ENCODE measurements at places on chromosomes 2 and 18.
A peak's percentile ranks its signal among the peaks of the same experiment; 100 is the strongest.

DNA sequence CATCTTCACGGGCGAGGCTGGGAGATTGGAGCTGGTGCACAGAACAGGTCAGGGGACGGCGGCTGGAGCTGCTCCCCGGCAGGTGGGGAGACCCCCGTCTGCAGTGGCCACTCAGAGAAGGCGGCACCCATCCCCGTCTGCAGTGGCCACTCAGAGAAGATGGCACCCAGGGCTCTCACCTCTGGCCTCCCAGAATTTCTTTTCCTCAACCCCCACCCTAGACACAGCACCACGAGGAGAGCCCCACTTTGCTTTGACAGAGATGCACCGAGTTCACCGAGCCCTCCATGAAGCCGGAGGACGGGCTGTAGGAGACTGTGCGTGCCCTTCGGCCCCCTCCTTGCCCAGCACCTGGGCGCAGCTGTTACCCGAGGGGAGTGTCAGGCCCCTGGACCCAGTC is 201.6 kb upstream of the SALL3 start:
- no peak for DNase-seq

DNA sequence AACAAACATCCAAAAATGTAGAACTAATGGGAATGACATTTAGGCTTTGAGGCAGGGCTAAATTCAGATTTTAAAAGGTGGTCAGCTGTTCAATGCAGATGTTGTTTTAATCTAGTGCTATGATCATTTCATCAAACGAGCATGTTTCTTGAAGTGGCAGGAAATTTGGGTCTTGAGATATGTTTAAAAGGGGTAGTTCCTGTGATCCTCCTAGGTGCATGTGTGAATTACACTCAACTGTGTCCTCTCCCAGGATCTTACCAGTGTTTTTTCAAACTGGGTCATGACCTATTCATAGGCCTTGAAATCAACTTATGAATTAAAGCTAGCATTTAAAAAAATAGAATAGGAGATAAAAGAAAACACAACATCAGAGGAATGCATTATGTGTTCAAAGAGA is 57.4 kb upstream of the ACMSD start:
- DNase-seq, result no peak

GRCh38 chr2:30259827-30260679 is 28.7 kb downstream of the LBH start:
- DNase-seq, result no peak

DNA sequence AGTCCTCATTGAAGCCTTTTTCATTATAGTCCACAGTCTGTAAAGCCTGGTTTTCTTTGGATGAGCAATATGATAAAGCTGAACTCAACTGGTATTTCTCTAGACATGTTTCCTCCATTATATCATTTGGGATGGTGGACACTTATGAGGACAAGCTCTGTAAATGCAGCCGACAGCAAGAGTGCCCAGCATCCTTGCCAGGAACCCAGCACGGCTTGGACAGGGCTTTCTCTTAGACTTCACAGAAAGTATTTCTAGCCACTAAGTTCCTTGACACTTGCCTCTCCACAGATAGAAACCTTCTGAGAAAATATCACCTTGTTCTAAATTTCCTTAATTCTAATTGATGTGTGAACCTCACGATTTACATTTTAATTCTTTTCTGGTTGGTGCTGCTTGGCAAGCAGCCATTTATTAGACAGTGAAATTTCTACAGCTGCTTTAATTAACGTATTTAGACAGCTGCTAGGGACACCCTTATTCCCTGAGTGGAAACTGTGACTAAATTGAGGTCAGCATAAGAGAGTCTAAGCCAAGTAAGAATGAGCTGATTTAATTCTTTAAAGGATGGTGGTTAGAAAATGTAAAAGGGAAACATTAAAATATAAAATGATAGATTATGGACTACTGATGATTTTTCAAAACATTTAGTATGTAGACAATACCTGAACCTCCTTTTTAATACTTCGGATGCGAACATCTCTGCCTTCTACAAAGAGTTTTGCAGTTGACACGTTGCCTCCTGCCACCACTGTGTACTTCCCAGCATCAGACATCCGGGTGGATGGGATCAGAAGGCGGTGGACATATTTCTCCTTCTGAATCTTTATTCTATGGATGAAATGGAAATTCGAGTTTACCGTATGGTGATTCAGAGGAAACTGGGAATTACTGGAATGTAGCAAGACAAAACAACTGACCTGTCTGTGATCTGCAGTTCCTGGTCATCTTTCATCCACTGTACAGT is 39.8 kb downstream of the TTN start:
- DNase-seq, result no peak

DNA sequence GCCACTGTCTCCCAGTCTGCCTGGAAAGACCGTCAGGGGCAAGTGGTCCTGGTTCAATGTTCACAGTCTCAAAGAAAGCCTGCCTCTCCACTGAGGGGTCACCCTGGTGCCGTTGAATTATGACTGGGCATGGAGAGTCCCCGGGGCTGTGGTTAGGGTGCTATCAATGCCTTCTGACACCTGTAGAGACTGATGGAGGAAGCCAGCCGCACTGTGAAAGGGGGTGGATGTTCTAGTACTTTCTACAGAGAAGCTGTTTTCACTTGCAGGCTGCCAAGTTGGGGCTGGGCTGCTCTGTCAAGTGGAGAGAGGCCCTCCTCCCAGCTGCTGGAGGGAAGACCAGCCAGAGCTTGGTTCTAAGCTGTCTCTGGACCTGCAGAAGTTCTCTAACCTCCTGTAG is 80.5 kb downstream of the BCL2L11 start:
- no peak for DNase-seq

DNA sequence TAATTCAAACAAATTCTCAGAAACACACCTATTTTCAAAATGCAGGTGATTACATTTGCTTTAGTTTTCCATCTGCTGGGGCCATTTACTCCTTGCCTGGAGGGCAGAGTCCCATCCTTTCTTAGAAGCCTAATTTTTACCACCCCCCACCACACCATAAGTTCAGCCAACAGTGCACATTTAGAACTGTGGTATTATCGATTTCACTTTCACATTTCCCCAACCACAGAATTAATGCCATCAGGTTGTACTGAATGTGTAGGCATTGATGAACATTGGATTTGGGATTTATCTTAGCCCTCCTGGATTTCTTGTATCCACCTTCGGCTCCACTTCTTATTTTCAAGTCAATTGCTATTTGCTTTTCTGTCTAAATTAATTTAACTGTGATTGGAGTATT is 4.5 kb downstream of the SCYGR3 start:
- DNase-seq, result no peak

DNA sequence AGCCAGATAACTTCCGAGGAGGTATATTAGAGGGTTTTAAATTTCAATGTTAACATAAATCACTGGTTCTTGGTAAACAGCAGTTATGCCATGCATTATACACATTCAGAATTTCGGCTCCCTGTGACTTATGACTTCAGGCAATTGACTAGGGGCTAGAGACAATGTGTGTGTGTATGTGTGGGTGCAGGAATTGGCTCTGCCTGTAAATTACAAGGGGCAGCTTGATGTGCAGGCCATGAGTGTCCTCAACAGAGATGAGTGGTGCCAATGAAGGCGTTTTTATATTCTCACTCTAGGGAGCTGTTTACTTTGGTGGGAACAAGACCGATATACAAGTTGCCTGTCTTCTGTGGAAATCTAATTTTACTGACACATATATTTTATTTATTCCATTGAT is 161.6 kb downstream of the CSRNP3 start:
- no peak for DNase-seq

- DNase-seq, result no peak
Observed at GRCh38 chr2:226803410-226803809, 3.8 kb upstream of the IRS1 start.

- peak; percentile 23 for DNase-seq
Observed at GRCh38 chr18:35324926-35325655, 19.1 kb downstream of the ZNF24 start.

DNA sequence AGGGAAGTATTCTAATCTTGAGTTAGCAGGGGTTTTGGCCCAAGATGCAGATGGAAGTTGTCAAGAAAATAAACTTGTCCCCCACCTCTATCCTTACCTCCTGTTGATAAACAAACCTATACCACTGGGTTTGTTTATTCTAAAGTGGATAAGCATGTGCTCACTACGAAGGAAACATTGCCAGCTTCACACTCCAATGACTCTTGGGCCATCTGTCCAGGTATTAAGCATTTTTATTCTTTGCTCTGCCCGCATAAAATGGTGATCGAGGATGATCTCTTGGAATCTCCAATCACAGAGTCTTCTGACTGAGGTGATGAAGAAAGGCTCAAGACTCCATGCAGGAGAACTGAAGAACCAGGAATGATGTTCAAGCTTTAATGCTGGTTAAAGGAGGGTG is 1908.4 kb upstream of the PIK3C3 start:
- DNase-seq, result no peak

GRCh38 chr2:124988794-124989193 is 963.7 kb downstream of the CNTNAP5 start:
- DNase-seq, result no peak

DNA sequence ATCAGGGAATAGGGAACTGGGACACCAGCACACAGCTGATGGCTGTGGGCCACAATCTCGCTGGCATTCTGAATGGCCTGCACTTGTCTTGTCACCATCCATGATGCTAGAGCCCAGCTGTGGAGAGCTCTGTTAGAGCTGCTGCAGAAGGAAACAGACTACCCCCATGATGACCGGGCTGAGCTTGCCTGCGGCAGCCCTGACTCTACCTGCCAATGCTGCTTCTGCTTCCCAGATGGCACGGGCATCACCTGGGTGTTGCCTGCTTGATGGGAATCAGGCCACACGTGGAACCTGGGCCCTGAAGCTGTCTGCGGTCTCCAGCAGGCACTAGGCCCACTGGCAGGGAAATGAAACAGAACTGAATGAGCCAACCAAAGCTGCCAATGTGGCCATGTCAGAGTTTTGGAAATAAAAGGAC is 11.2 kb upstream of the DAW1 start:
- no peak for DNase-seq

All from adipocyte (in vitro differentiated cells).